ENCODE measurements at places on chromosomes 3 and 15.
A peak's percentile ranks its signal among the peaks of the same experiment; 100 is the strongest.

DNA sequence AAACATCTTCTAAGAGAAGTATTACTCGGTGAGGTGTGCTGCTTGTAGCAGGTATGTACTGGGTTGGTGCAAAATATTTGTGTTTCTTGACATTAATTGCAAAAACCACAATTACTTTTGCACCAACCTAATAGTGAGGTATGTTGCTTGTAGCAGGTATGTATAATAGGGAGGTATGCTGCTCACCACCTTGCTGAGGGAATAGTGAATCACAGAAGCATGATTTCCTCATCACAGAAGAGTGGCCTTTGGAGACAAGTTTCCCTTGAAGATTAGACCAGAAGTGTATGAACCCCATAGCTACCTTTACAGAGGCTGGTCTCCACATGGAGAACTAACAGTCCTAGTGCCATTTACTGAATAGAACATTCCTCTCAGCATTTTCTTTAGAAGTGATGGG, 15.5 kb downstream of the DCP1A start:
- no peak overlapping the region for H3K4me3 ChIP-seq
- DNase-seq = no peak
- H3K36me3 ChIP-seq = peaks cover 12% of the 10 kb centered on the region
- no peak overlapping the region for H3K27ac ChIP-seq
- no peaks in the 10 kb centered on the region for H3K4me1 ChIP-seq

DNA sequence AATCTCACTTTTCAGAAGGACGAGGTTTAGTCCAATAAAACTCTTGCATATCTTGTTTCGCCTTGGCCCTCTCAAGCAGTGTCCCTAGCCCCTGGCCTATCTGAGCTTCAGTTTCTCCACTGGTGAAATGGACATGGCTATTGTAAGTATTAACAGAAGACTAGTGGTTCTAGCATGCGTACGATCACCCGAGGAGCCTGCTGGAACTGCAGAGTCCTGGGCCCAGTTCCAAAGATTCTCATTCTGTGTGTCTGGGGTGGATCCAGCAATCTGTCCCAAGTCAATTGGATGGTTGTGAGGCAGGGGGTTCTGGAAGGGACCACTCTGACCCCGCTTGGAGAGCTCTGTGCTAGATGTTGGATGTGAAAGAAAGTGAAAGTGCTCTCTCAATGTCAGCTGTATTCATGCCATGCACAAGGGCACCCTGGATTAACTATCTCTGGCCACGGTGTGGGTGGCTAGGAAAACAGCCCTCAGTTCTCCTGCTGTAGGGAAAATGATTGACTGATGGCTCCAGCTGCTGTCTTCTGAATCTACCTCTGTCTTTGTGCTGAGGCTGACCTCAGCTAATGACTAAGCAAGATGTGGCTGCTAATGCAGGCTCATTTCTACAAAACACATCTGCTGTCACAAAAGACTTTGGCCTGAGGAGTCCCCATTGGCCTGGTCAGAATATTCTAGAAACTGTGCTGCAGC, 1.9 kb upstream of the PLA1A start:
- no peak for DNase-seq
- H3K4me3 ChIP-seq = peak overlapping the region; percentile 43
- peak overlapping the region; percentile 11 for H3K27ac ChIP-seq
- H3K4me1 ChIP-seq = peaks cover 25% of the 10 kb centered on the region

DNA sequence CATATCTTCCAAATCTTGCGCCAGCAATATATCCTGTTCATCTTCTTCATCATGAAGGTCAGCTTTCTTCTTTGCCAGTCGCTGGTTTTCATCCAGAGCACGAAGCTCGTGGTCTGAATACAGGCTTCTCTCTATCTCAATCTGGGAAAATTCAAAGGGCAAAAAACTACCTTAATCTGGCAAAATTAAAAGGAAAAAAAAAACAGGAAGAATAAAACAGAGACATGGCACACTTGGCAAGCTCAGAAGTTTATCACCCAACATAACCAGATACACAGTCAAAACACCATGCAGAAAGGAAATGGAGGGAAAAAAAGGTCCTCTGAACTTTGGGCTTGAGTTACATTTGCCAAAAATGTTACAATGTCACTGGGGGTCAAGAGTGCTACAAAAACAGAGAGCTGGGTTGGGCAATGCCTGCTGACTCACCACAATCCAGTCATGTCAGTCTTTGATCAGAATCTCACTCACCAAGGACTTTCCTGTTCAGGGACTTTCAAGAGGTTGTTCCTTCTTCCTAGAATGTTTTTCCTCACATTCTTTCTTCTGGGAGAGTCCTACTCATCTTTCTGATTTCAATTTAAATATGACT, 1.5 kb downstream of the MRPL46 start:
- H3K4me3 ChIP-seq = peak overlapping the region; percentile 6
- peaks cover 13% of the 10 kb centered on the region for H3K4me1 ChIP-seq
- no peaks in the 10 kb centered on the region for H3K27me3 ChIP-seq
- no peak overlapping the region for H3K27ac ChIP-seq
- H3K36me3 ChIP-seq = peaks cover 20% of the 10 kb centered on the region

- H3K36me3 ChIP-seq = peaks cover 11% of the 10 kb centered on the region
- DNase-seq = no peak
- H3K4me1 ChIP-seq = no peaks in the 10 kb centered on the region
- no peak overlapping the region for H3K4me3 ChIP-seq
Measured at GRCh38 chr15:90705212-90705611, 11.9 kb upstream of the BLM start.

- H3K27ac ChIP-seq = no peak overlapping the region
- H3K4me3 ChIP-seq = no peak overlapping the region
- no peaks in the 10 kb centered on the region for H3K27me3 ChIP-seq
- peaks cover 27% of the 10 kb centered on the region for H3K4me1 ChIP-seq
- DNase-seq = no peak
Measured at GRCh38 chr3:20052851-20053250, 12.6 kb downstream of the KAT2B start.

DNA sequence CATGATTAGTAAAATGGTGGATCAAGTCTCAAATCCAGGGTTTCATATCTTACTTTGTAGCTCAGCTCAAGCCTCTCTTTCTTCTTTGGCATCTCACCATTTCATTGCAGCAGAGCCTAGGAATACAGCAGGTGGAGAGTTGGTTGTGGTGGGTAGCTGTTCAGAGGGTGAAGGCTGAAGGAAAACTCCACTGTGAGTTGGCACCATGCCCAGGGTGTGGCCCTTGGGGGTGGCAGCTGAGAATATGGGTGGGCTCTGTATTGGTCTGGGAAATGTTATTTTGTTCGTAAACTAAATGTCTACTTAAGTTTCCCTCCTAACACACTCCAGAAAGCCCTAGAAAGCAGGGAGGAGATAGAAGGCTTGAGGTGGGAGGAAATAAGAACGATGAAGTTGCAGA, 1.7 kb upstream of the MAP1A start:
- H3K27me3 ChIP-seq = peaks cover 23% of the 10 kb centered on the region
- no peak overlapping the region for H3K27ac ChIP-seq
- H3K36me3 ChIP-seq = no peaks in the 10 kb centered on the region

GRCh38 chr3:104717828-104718196, 648.9 kb upstream of the ALCAM start:
- no peaks in the 10 kb centered on the region for H3K36me3 ChIP-seq
- H3K4me1 ChIP-seq = peaks cover 22% of the 10 kb centered on the region
- no peaks in the 10 kb centered on the region for H3K27me3 ChIP-seq
- DNase-seq = no peak

DNA sequence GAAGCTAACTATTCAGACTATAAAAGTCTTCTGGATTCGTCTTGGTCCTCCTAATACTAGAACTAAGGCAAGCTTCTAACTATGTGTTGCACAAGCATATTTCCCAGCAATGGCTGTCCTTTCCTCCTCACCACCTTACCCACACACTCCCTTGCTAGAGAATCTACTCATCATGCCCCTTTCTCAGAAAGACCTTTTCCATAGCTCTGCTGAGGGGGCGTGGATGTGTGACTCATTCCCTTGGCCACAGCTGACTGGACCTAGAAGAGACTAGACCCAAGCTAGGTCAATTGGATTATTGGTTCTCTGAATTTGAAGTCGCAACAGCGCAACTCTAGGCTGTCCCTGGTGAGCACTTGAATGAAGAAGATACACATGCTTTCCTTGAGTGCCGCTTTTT, 47.1 kb downstream of the ERC2 start:
- no peaks in the 10 kb centered on the region for H3K4me1 ChIP-seq
- DNase-seq = no peak
- H3K36me3 ChIP-seq = no peaks in the 10 kb centered on the region
- H3K4me3 ChIP-seq = no peak overlapping the region

DNA sequence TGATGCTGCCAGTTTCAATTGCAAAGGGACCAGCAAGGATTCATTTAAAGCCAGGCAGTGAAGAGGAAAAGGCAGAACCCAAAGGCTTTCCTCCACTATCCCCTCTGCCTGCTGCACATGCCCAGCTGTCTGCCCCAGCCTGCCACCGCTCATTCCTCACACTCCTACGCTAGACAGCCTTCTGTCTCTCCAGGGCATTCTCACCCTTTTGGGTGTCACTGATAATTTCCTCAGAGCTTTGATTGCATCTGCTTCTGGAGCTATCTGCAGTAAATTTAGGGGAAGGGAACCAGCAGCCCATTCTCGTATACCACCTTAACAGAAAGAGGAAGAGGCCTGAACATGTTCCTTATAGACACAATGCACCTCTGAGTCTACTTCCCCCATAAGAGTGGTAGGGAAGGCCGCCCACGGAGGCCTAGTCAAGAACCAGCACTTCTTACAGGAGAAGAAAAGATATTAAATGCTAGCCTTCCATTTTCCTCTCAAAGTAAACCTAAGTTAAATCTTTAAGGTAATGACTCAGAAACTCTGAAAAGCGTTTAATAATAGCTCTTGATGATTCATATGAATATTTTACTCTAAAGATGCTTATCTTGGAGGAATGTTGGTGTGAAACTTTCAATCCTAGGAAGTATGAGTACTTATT, 20.9 kb downstream of the NUDT16 start:
- peaks cover 4% of the 10 kb centered on the region for H3K4me1 ChIP-seq
- H3K27me3 ChIP-seq = peaks cover 3% of the 10 kb centered on the region
- peak overlapping the region; percentile 57 for H3K27ac ChIP-seq
- H3K4me3 ChIP-seq = no peak overlapping the region
- H3K36me3 ChIP-seq = peaks cover under 1% of the 10 kb centered on the region
- DNase-seq = no peak

GRCh38 chr3:29065211-29065785, 215.6 kb upstream of the RBMS3 start:
- H3K27me3 ChIP-seq = no peaks in the 10 kb centered on the region
- no peaks in the 10 kb centered on the region for H3K36me3 ChIP-seq
- H3K4me1 ChIP-seq = no peaks in the 10 kb centered on the region
- no peak overlapping the region for H3K4me3 ChIP-seq
- DNase-seq = no peak

- no peaks in the 10 kb centered on the region for H3K4me1 ChIP-seq
- no peak overlapping the region for H3K4me3 ChIP-seq
- H3K27ac ChIP-seq = no peak overlapping the region
- no peaks in the 10 kb centered on the region for H3K36me3 ChIP-seq
Measured at GRCh38 chr3:126309861-126310655, 47.1 kb downstream of the KLF15 start.

DNA sequence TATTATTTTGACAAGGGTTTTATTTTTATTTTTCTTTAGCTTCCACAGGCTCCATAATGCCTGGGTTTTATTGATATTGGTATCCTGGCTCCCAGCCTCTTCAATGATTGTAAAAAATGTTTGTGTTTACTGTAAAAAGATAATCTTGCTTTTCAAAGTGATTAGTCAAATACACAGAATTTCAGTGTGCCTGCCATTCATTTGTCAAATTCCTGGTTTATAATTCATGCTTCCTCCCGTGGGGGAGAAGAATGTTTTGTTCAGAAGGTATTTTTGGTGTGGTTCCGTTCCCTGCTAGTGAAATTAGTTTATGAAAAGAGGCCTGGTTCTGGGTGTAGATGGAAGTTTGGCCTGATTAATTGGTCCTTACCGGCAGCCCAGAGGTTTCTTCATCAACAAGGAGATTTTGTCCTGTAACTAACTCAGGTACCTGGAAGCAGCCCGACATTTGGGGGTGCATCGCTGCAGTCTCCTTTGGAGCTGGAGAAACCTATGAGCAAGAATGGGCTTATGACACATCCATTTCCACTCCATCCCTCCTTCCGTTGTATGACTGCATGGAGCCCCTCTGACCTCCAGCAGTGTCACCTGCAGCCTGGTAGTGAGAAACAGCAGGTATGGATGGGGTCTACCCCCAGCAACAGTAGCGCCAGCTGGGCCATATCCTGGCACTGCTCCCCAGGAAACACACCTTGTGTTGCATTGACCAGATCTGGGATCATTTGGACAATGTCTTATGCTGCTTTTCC, 101.5 kb downstream of the PGPEP1L start:
- peaks cover 1% of the 10 kb centered on the region for H3K27me3 ChIP-seq
- no peak overlapping the region for H3K4me3 ChIP-seq
- no peak for DNase-seq
- H3K36me3 ChIP-seq = peaks cover 2% of the 10 kb centered on the region
- no peak overlapping the region for H3K27ac ChIP-seq
- H3K4me1 ChIP-seq = peaks cover 2% of the 10 kb centered on the region

- no peaks in the 10 kb centered on the region for H3K27me3 ChIP-seq
- no peak overlapping the region for H3K4me3 ChIP-seq
- DNase-seq = no peak
- H3K27ac ChIP-seq = peak overlapping the region; percentile 76
Measured at GRCh38 chr3:52670621-52671521, 14.8 kb downstream of the PBRM1 start.

DNA sequence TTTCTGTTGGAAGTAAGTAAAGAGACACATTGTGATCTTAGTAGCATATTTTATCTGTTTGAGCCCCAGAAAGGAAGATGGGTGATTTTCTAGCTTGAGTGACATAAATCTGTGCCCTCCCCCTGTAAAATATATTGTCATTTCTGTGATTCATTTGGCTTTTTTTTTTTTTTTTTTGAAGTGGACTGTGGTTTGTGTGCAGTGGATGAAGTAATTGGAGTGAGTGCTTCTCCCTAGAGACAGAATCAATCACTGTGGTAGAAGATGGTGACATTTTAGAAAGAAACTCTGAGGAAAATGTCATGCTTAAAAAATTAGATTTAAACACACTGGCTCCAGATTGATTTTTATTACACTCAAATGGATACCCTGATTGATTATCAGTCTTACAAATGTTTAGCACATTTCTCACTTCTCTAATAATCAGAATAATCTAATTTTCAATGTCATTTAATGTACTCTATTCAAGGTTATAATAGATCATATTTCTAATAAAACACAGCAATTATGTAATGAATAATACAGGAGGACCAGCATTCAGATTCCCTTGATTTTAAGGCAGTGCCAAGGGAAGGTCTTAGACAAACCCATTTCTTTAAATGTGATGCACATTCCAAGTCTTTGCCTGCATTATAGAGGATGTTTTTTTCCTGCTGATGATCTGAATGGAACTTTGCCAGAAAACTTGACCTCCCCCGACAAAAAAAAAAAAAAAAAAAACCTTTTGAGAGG, 116.6 kb downstream of the TOP2B start:
- no peak for DNase-seq
- peaks cover 4% of the 10 kb centered on the region for H3K27me3 ChIP-seq
- no peaks in the 10 kb centered on the region for H3K36me3 ChIP-seq
- H3K4me1 ChIP-seq = no peaks in the 10 kb centered on the region
- H3K27ac ChIP-seq = no peak overlapping the region
- H3K4me3 ChIP-seq = no peak overlapping the region

All from memory B cell (primary cell).